ENCODE measurements at places on chromosomes 1 and 21. TPM values are rescaled to one million over a fixed set of nuclear protein-coding genes. Genes with fewer than 3 reads are reported as not detected.

The OR6K3 gene
- not detected for total RNA-seq

The ERICH3 gene
- total RNA-seq: not detected

The LAX1 gene
- total RNA-seq: 0.37 TPM

The TCP10L gene
- total RNA-seq: 2.9 TPM

The FMOD gene
- total RNA-seq: 9.6 TPM

The SMIM1 gene
- 15.3 TPM for total RNA-seq

The CFHR2 gene
- not detected for total RNA-seq

The BATF3 gene
- total RNA-seq: 1.6 TPM

The CNR2 gene
- not detected for total RNA-seq

The LAMB3 gene
- total RNA-seq: 5.2 TPM

The FMO1 gene
- total RNA-seq: 0.59 TPM

The PLA2G5 gene
- 47.1 TPM for total RNA-seq

The NTNG1 gene
- total RNA-seq: 0.57 TPM

The FAM76A gene
- 12.3 TPM for total RNA-seq

The NR0B2 gene
- total RNA-seq: 5.3 TPM

The TMEM53 gene
- 9.1 TPM for total RNA-seq

The IL10 gene
- 0.37 TPM for total RNA-seq

The AADACL3 gene
- total RNA-seq: not detected

The PDZK1IP1 gene
- not detected for total RNA-seq

The ACKR1 gene
- 15.9 TPM for total RNA-seq

The LIN28A gene
- total RNA-seq: not detected

The OR10Z1 gene
- total RNA-seq: not detected

The FAM89A gene
- total RNA-seq: 8.6 TPM

The MED8 gene
- 16.0 TPM for total RNA-seq

The RGS18 gene
- 1.4 TPM for total RNA-seq

The LYPLA2 gene
- total RNA-seq: 28.9 TPM

The PRAMEF18 gene
- total RNA-seq: not detected

The SCMH1 gene
- 44.0 TPM for total RNA-seq

The FCRL2 gene
- total RNA-seq: not detected

The ANKRD45 gene
- 0.17 TPM for total RNA-seq

The PCBP3 gene
- 2.7 TPM for total RNA-seq

The MSH4 gene
- total RNA-seq: 0.40 TPM

The PSMB2 gene
- 37.7 TPM for total RNA-seq

The CTH gene
- 1.1 TPM for total RNA-seq

The IFNLR1 gene
- 3.7 TPM for total RNA-seq

The FAF1 gene
- 99.2 TPM for total RNA-seq

The SLC27A3 gene
- 9.8 TPM for total RNA-seq

The NR1I3 gene
- not detected for total RNA-seq

The LCE2C gene
- not detected for total RNA-seq

The GCSAML gene
- total RNA-seq: not detected

The MEF2D gene
- total RNA-seq: 116 TPM

The KPRP gene
- total RNA-seq: not detected

The SLC44A5 gene
- total RNA-seq: 0.27 TPM

The FYB2 gene
- total RNA-seq: 15.2 TPM

The KIRREL1 gene
- total RNA-seq: 10.0 TPM

The TMPRSS3 gene
- total RNA-seq: not detected

The SPRR2E gene
- not detected for total RNA-seq
